Activated CD8-positive, alpha-beta memory T cell treated with anti-CD3 and anti-CD28 coated beads, Interleukin-2, amount 50 U/mL, for 4 hours (primary cell): ENCODE measurements at places on chromosomes 12 and 14.

- DNase-seq, result no peak
Measured at GRCh38 chr12:57134949-57135348, 6.7 kb downstream of the LRP1 start.

DNA sequence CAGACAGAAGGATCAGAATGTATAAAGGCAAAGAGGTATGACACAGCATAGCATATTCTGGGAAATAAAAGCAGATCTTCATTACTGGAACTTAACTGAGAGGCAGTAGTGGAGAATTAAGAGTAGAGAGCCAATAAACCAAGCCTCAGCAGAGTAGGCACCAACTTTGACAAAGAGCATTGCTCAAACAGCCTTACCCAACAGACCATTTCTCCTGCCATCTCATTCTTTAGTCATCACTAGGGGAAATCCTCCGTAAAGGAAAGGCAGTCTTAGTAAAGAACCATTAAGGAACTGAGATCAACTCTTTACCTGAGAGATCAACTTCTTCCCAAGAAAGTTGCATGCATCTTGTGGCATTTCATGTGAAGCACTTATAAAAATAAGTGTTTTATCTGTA is 36.6 kb downstream of the SENP1 start:
- DNase-seq, result no peak

DNA sequence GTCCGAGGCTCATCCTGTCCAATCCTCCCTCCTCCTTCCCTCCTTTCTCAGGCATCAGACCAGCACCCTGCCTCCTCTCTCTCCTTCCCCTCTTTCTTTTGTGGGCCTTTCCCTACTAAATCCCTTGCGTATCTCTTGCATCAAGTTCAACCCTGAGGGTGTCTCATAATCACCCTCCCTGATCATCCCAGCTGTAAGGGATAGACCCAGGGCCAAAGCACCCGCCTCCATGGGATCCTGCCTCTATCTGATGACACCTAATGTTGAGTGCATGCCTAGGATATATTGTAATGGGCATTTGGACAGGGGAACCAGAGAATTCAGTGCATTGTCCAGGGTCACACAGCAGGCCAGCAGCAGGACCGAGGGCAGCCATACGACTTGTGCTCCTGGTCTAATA is 84.9 kb downstream of the PHETA1 start:
- no peak for DNase-seq

DNA sequence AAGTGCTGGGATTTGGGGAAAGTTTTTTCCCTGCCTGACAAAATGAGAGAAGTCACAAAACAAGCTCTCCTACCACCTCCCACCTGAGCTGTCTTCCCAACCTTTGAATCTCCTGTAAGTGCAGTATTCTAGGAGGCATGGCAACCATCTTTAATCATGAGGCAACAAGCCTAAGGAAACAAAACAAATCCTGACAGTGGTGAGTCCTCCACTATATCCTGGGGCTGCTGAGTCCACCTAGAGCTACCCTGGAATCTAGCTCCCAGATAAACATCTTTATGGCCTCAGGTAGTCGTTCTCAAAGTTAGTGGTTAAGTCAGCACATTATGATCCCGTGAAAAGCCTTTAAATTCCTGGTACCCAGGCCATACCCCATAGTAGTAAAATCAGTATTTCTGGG is 22.3 kb upstream of the ACTN1 start:
- DNase-seq, result no peak

- no peak for DNase-seq
Measured at GRCh38 chr14:70100071-70100470, 88.7 kb downstream of the SLC8A3 start.

DNA sequence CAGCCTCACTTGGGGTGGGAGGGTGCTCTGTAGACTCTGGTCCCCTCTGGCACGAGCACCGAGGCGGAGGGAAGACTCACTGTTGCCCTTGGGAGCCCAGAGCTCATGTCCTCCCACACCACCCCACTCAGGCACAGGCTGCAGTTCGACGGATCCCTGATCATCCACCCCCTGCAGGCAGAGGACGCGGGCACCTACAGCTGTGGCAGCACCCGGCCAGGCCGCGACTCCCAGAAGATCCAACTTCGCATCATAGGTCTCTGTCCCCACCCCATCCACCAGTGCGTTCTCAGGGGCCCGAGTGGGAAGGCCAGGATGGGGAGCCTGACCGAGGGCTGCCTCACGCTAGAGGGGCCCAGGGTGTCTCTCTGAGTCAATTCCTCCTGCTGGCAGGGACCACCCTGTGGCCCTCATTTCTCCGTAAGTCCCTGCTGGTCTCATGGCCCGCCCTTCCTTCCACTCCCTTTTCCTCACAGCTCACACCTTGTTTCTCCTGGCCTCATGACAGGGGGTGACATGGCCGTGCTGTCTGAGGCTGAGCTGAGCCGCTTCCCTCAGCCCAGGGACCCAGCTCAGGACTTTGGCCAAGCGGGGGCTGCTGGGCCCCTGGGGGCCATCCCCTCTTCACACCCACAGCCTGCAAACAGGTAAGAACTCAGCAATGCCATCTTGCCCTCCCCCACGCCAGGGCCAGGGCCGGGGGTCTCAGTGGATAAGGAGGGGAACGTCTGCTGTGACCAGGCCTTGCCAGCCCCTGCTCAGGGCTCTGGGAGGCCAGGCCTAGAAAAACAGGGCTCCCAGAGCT is 27.0 kb downstream of the PAPLN start:
- no peak for DNase-seq

DNA sequence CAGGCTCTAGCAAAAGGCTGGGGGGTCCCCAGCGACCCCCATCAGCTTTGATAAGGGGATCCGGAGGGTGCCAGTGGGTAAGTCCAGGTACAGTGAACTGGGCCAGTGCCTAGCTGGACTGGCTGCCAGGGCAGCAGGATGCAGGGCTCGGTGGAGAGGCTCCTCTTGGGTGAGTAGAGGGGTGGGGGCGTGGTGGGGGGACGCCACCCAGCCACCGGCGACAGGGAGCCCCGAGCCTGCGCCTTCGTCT is 171 bp downstream of the RAPGEF3 start:
- no peak for DNase-seq

DNA sequence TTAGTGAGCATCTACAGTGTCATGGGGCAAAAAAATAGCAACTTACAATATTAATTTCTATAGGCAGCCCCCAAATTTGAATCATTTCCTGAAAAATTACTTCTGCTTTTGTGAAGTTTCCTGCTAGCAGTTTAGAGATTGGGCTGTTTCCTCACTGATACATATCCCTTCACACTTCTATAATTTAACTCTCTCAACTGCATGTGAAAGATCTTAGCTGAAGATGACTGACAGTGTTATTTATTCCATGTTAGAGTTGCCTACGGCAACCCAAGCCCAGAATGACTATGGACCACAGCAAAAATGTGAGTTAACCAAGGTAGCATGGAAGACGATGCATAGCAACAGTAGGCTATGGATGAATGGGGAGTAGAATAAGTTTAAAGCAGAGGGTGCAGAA is at the start of gene KLRG1:
Gene KLRG1, plus strand, starts transcription at position 134 of the 400 bp plus-strand sequence. Its CDS starts 90 bp downstream, at position 224.
- DNase-seq, result no peak

DNA sequence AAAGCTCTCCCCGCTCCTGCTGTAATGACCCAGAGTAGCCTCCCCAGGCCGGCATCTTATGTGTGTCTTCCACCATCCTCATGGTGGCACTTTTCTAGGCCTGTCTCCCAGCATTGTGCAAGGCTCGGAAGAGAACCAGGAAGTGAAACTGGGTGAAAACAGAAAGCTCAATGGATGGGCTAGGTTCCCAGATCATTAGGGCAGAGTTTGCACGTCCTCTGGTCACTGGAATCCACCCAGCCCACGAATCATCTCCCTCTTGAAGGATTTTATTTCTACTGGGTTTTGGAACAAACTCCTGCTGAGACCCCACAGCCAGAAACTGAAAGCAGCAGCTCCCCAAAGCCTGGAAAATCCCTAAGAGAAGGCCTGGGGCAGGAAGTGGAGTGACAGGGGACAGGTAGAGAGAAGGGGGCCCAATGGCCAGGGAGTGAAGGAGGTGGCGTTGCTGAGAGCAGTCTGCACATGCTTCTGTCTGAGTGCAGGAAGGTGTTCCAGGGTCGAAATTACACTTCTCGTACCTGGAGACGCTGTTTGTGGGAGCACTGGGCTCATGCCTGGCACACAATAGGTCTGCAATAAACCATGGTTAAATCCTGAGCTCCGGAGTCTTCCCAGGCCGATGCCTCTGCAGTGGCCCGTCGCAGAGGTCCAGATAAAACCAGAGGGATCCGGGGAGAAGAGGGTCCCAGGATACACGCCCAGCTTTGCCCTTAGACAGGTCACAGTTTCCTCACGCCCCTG is 15.6 kb downstream of the ACVRL1 start:
- DNase-seq, result no peak

DNA sequence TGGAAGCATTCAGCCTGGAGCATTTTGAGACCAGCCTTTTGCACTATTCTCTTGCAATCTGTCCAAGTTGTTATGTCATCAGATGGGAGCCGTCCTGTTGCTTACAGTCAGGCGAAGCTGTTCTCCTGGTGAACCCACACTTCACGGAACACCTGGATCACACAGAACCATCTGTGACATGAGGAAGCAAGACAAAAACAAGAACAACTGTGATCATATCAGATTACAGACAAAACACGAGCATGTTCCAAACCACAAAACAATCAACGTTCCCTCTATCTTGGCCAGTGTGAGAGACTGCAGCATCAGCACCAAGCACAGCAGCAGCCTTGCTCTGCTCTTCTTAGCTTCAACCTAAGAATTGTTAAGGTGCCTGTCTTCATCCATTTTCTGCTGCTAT is 180.5 kb upstream of the SFSWAP start:
- DNase-seq, result no peak
